ENCODE measurements at places on chromosomes 2 and 18.

DNA sequence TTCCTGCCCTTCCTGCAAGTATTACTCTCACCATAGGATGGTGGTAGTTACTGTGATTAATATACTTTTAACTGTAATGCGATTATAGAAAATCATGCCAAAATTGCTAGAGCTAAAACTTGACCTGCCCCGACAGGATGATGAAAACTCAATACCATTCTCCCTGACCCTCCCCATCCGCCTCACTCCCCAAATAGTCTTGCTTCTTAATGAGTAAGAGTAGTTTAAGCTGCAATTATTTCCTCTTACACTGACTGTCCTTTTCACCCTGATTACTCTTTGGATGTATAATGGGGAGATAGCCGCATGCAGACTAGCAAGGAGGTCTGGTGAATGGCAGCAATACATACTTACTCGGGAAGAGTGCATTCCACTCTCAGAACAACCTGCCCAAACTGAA is 269.6 kb upstream of the SIX3 start:
- no peak for DNase-seq

GRCh38 chr2:57876313-57876712 is 170.3 kb upstream of the VRK2 start:
- no peak for DNase-seq

GRCh38 chr2:121388371-121388770 is 103.4 kb upstream of the TFCP2L1 start:
- no peak for DNase-seq

DNA sequence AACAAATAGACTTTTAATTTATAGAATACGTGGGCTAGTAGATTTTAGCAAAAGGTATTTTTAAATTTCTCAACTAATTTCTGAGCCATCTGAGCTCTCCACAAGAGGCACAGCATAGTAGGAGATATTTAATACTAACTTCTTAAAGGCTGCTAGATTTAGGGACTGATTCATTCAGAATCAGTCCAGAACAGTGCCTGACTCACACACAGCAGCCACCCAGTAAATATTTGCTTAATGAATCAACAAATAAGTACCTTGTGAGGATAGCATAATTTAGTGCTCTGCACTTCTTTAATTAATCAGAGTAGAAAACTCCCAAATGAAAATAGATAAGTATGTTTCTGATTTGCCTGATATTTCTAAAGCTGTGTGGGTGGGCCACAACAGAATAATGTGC is 35.6 kb upstream of the SYT4 start:
- no peak for DNase-seq

- DNase-seq = no peak
Measured at GRCh38 chr2:224405841-224406370, 4.0 kb upstream of the FAM124B start.

DNA sequence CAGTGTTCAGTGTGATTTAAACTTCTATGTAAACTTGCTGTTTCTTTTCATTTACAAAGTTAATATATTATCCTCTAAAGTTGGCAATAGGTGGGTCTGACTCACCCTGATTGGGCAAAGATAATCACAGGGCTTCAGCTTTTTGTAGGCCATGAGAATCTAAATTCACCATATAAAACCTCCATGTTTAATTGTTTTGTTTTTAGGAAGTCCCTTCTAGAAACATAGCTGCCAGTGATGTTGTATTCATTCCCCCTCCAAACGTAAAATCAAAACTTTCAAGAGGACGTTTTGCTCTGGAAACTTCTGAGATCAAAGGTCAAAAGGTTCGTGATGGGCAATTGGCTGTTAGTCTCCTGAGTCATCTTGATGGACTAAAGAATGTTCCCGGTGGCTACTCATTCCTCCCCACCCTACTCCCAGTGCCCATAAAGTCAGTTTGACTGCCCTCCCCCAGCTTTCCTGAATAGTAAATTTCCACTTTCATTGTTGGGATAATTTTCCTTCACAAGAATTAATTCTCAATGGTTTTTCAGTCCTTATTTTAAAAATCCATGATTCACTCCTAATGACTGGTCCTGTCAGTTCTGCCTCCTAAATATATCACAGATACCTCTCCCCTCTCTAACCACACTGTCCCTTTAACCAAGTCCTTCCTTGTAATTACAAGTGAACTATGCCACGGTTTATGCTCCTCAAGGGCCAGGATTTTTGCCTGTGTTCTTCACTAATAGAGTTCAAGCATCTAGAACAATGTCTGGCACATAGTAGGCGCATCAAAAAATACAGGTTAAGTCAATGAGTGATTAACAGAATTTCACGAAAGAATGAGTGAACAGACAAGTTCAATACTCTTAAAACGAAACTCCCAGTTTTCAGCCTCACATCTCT is 164.4 kb upstream of the VRK2 start:
- DNase-seq = no peak

DNA sequence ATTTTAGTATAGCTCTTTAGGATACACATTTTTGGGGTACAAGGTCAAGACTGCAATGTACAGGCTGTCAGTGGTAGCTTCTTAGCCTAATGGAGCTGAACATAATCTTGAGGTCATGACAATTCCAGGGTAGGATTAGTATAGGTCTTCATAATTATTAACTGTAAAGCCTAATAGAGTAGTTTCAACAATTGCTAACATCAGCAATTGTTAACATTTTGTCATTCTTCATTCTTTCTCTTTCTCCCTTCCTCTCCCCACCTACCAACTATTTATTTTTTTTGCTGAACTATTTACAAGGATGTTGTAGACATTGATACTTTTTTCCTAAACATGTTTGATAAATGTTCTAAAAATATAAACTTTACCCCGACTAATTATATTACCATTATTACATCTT is 461.3 kb upstream of the DCC start:
- no peak for DNase-seq

GRCh38 chr2:59888015-59888414 is 665.4 kb downstream of the BCL11A start:
- no peak for DNase-seq

- DNase-seq = no peak
Measured at GRCh38 chr2:164061129-164061746, 325.4 kb upstream of the FIGN start.

- DNase-seq = no peak
Measured at GRCh38 chr18:66393463-66393862, 210.4 kb downstream of the CDH19 start.

- no peak for DNase-seq
Measured at GRCh38 chr2:216732334-216732733, 37.0 kb upstream of the IGFBP5 start.

- no peak for DNase-seq
Measured at GRCh38 chr2:157228946-157229345, 28.6 kb upstream of the GALNT5 start.

DNA sequence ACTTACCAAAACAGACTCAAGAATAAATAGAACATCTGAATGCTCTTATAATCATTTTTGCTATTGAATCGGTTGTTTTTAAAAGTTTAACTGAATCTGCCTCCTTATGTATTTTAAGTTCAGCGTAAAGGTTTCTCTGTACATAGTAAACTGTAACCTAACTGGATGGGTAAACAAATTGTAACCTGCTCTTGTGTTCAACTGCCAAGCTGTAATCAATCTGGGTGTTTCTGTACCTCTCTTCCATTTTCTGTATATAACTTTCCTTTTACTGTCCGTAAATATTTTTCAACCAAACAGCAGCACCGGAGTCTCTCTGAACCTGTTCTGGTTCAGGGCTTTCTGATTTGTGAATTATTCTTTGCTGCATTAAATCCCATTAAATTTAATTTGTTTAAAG is 27.6 kb upstream of the DNAH7 start:
- no peak for DNase-seq

DNA sequence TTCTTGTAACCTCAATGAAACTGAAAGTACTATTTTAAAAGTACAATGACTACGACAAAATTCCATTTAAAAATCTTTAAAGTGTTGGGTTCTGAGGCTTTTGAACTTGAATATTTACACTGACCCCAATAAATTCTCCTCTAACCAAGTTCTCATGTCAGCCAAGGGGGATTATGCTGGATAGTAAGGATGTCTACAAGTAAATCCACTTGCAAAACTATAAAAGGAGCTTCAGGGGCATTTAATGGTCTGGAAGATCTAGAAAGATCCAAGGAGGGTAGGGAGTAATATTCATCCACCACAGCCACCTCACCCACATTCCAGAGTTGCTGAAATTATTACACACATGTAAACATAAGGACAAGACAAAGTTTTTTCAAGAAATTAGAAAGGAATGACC is 81.8 kb downstream of the ST6GAL2 start:
- DNase-seq = no peak

DNA sequence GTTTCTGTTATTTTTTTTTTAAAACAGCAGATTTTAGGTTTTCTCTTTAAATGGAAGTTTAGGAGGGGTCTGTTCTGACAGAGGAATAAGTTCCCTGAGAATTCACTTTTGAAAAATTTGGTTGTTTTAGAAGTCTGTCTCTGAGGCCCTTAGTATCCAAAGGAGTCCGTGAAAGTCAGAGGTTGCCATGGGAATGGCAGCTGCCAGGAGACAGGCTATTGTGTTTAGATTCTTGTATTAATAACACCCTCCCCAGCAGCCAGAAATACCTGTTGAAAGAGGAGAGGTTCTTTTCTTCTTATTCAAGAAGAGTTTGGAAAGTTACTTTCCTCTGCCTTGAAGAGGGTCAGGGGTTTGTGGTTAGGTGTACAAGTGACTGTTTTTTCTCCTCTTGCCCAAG is 29.5 kb downstream of the TNP1 start:
- no peak for DNase-seq
